NCI-H1105 treated with DMSO at 0.1 percent for 48 hours (cell line): ENCODE measurements at places on chromosomes 13 and 19.

DNA sequence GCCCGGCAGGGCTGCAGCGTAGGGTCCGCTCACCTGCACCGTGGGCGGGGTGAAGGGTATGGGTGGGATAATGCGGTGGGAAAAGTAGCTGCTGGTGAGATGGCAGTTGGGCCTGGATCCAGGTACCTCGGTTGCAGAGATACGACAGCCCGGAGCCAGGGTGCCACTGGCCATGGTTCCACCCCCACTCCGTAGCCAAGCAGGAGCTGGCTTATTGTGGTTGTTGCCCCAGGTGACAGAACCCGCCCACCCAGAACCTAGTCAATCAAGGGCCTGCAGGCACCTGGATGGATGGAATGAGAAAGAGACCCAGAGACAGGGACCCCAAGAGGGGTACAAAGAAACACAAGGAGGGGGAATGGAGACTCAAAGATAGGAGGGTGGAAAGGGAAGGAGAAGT, 3.5 kb upstream of the LHB start:
- no peak for DNase-seq

DNA sequence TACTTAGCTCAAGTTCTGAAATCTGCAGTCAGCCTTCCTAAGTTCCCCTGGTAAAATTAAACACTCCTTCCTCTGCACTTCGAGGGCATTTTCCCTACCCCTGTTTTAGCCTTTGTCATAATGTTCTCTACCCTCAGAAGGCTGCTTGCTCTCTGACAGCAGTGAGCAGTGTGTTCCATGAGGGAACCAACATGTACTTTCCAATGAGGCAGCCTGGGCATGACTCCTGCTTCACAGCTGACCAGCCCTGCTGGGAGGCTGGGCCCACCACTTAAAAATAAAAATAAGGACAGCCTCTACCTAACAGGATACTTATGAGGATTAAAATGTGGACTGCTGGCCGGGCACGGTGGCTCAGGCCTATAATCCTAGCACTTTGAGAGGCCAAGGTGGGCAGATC, 26.4 kb downstream of the RUBCNL start:
- DNase-seq, result no peak

DNA sequence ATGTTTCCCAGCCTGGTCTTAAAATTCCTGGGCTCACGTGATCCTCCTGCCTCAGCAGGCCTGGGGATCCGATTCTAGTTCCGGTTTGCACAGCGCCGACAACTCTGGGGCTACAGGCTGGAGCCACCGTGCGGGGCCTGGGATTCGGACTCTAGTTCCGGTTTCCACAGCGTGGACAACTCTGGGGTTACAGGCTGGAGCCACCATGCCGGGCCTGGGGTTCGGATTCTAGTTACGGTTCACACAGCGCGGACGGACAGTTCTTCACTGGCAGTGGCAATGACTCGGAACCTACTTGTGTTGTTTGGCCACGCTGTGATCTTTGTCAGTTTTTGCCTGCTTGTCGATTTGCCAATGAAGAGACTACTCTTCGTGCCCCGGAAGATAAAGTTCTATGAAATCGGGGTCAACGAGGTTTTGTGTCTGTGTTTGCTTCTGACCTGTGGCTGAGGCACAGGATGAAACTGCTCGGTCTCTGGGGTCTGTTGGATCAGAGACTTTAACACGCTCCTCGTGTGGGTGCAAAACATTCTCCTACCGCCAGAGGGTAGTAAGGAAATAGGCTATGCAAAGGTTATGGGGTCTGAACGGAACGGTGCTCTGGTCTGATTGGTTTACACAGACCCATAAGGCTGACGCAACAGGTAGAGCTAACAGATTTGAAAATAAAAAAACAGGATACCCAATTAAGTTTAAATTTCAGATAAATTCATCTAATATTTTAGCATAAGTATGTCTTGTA, 12.1 kb upstream of the ZSCAN1 start:
- DNase-seq, result peak; percentile 54

GRCh38 chr13:106468207-106468606, 67.3 kb downstream of the EFNB2 start:
- DNase-seq, result no peak

GRCh38 chr13:65756071-65756671, 1474.0 kb downstream of the PCDH9 start:
- DNase-seq, result no peak
